ENCODE measurements at places on chromosomes 5 and 9.

- DNase-seq, result no peak
Measured at GRCh38 chr9:96100385-96101300, 201.3 kb downstream of the HSD17B3 start.

DNA sequence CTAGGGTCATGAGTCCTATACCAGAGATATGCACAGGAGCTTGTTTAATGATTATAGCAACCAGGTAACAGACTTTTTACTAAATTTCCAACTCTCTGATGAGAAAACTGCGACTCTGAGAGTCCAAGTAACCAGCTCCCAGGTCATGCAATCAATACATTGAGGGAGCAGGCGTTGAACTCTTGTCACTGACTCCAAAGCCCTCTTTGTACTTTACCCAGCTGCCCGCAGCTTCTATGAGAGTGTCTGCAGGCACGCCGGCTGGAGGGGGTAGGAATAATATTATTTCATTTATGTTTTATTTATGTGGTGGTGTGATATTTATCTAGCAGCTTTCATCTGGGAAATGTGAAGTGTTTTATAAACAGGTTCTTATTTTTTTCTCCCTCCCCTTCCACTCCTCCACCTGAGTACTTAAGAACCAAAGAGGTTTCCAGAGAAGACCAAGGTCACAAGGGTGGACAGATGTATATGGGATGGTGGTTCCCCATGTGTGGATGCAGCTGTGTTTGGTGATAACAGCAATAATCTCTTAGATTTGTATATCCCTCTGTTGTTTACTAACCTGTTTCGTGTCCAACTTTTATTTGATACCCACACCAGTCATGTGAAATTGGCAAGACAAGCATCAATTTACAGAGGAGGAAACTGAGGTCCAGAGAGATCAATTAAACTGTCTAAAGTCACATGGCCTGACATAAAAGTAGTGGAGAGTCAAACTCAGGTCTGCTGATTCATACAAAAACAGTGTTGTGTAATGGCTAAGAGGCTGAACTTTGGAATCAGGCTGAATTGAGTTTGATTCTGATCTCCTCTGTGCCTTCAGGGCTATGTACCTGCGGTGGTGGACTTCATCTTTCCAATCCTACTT lies 140.2 kb upstream of the TRIM32 start:
- DNase-seq, result no peak

- DNase-seq, result peak; percentile 23
Measured at GRCh38 chr9:6759185-6759977, 1.6 kb downstream of the KDM4C start.

DNA sequence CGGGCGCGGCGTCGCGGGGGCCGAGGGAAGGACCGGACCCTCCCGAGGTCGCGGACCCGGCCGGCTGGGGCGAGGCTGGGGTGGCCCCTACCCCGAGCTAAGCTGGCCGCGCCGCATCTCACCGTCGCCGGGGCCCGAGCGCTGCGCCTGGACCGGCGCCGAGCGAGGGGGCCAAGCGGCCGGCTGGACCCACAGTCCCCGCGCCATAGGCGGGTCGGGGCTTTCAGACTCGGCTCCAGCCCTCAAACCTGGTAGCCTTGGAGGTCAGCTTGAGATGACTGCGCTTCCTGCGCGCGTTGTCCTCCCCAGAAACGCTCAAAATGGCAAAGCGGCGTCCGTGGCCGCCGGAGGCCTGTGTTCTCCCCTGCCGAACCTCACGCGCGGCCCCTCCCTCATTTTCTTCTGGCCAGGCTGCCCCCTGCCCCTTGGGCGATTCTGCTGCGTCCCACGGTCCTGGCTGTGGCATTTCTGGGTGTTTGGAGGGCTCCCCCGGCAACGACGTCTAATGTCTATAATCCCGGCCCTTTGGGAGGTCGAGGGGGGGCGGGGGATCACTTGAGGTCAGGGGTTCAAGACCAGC lies 8.7 kb upstream of the GRIN1 start:
- DNase-seq, result peak; percentile 31

DNA sequence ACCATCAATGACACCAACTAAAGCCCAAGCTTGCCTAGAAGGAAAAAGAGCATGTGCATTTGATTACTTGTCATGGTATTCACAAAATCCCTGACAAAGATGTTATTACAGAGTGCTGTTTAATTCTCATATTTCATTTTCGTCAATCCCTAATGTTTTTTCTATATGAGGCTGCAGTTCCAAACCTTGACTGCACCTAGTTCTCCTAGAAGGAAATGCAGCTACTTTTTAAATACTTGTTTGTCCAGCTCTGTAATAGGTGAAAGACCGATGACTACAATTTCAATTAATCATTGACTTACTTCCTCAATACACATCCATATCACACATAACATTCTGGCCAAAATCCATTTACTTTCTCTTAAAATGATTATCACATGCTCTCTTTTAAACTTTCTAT lies 28.1 kb downstream of the CEMIP2 start:
- DNase-seq, result no peak

- peak; percentile 80 for DNase-seq
Measured at GRCh38 chr5:95284572-95285408, at the start of gene MCTP1. TSS of gene MCTP1 (minus strand) at chr5:95285094.

GRCh38 chr5:112338681-112339337 lies 80.3 kb downstream of the EPB41L4A start:
- no peak for DNase-seq

DNA sequence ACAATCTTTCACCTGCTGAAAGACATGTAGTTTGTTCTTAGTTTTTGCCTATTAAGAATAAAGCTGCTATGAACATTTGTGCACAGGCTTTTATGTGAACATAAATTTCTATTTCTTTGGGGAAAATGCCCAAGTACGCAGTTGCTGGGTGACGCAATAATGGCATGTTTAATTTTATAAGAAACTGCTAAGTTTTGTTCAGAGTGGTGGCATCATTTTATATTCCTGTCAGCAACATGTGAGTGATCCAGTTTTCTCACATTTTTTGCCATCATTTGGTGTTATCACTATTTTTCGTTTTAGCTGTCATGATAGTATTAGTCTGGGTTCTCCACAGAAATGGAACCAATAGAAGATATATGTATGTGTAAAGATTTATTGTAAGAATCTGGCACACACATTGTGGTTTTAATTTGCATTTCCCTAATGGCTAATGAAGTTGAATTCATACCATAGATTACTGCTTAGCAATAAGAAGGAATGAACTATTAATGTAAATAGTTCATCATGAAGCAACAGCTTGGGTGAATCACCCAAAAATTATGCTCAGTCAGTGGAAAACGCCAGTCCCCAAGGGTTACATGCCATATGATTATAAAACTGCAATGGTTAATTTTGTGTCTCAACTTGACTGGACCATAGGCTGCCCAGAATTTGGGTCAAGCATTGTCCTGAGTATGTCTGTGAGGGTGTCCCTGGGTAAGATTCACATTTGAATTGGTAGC lies 358.6 kb downstream of the MSX2 start:
- DNase-seq, result no peak

DNA sequence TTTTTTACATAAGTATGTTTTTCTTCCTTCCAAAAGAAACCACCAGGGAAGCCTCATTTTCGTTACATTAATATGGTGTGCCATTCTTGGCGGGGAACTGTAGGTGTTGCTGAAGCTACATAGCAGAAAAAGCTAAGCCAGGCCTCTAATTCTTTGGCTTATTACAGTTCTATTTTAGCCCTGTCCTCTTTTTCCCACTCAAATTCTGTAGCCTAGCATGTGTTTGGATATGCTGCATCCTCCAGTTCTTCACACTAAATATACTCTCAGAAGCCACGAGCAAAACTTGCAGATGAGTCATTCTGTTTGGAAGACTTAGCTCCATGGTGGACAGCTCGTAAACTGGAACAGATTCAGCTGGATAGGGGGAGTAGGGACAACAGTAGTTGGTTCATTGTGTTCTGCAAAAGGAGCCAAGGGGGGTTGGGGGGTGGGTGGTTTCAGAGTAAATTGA lies 369.4 kb downstream of the TMEM161B start:
- no peak for DNase-seq

GRCh38 chr9:113364951-113365350 lies 11.8 kb downstream of the HDHD3 start:
- no peak for DNase-seq

GRCh38 chr5:141547488-141547887 lies 58.6 kb downstream of the PCDHGC5 start:
- DNase-seq, result no peak

- no peak for DNase-seq
Measured at GRCh38 chr5:90510438-90510837, 18.9 kb downstream of the LYSMD3 start.

DNA sequence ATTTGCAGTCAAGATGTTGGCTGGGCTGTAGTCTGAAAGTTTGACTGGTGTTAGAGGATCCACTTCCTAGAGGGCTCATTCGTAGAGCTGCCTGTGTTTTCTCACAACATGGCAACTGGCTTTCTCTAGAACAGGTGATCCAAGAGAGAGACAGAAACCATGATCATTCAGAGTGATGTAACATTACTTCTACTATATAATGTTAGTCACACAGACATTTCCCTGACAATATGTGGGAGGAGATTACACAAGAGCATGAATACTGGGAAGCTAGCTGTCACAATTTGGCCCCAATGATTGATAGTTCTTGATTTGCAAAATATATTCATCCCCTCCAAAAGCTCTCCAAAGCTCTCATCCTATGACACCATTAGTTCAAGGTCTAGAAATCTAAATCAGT lies 10.9 kb upstream of the TMEM161B start:
- no peak for DNase-seq

DNA sequence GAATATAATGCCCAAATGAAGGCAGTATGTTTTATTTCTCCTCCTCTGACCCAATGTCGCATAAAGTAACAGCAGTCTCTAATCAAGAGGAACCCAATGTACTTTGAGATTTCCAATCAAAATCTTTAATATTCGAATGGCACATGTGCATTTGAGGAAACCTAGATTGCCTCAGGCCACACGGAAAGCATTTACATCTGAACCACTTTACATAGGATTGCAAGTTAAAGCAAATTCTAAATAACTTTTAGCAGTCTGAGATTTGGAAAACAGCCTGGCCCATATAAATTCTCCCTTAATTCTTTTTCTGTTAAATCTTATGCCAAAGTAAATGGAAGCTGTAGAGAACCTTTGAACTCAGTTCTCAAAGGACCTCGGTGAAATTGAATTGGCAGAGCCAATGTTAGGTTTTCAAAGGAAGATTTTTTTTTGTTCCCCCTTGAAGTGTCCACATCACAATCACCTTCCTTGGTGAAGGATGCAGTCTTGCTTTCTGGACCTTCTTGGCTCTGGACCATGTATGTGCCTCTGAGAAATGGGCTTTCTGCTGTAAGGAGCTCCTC lies 57.3 kb downstream of the SNCAIP start:
- no peak for DNase-seq

GRCh38 chr9:116951588-116952435 lies 264.7 kb downstream of the TRIM32 start:
- DNase-seq, result no peak

DNA sequence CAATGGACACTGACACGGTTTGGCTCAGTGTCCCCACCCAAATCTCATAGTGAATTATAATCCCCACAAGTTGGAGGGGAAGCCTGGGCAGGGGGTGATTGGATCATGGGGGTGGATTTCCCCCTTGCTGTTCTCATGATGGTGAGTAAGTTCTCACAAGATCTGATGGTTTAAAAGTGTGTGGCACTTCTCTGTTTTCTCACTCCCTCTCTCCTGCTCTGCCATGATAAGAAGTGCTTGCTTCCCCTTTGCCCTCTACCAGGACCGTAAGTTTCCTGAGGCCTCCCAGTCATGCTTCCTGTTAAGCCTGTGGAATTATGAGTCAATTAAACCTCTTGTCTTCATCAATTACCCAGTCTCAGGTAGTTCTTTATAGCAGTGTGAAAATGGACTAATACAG lies 115.8 kb upstream of the KIF2A start:
- DNase-seq, result no peak

- DNase-seq, result no peak
Measured at GRCh38 chr5:130689831-130690230, 475.2 kb downstream of the HINT1 start.

GRCh38 chr5:158465086-158465972 lies 606.4 kb upstream of the CLINT1 start:
- no peak for DNase-seq

- no peak for DNase-seq
Measured at GRCh38 chr9:16442622-16443021, 427.8 kb downstream of the BNC2 start.

- DNase-seq, result no peak
Measured at GRCh38 chr9:10678790-10679189, 66.0 kb upstream of the PTPRD start.

DNA sequence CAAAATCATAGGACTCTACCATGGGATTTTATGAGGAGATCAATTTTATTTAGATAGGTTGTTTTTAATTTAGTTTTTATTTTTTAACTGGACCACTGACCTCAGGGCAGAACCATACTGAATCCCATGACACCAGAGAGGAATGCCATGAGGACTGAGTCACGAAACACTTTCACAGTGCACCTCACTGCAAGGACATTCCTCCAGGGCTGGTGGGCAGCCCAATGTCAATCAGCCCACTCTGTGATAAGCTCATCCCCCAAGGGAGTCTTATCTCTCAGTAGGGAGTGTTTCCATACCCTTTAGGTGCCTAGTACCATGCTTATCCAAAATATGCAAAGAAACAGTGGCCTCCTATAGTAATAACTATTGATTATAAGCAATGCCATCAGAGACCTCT lies 224.5 kb upstream of the CDH6 start:
- DNase-seq, result no peak

DNA sequence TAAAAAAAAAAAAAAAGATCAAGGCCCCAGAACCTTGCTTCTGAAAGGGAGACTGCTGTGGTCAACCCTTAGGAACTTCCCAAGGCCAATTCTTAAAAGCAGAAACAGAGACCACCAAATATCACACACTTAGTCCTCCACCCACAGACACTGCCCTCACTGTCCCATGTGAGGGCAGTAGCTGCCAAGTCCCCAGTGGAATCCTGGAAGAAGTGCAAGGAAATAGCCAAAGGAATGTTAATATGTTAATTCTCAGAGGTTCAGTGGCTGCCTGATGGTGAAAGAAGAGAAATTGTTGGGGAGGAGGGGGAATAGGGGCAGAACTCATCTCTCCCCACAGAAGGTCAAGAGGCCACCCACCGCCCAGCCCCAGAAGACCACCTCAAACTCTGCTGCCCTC lies 23.1 kb downstream of the FSTL4 start:
- no peak for DNase-seq

GRCh38 chr5:11062397-11062796 lies 301.4 kb upstream of the DAP start:
- DNase-seq, result no peak

DNA sequence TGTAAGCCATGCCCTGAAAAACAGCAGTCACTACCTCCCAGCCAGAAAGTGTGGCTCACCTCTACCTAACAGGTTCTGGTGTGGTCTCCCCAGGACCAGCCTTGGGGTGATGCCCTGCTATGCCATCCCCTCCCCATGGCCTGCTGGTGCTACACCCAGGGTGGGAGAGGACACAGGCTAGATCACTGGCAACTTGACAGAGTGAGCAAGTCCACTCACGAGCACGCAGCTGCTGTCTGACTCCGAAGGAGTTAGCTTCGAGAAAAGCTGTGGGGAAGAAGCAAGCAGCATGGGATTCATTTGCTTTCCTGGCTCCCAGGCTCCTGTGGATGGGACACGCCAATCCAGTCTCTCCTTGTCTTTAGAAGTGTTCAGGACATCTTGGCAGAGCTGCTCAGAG lies 102.2 kb downstream of the COL5A1 start:
- DNase-seq, result no peak

- no peak for DNase-seq
Measured at GRCh38 chr9:73219985-73220626, 68.4 kb downstream of the ANXA1 start.
